ENCODE measurements at places on chromosomes 13 and 19.
A peak's percentile ranks its signal among the peaks of the same experiment; 100 is the strongest.

DNA sequence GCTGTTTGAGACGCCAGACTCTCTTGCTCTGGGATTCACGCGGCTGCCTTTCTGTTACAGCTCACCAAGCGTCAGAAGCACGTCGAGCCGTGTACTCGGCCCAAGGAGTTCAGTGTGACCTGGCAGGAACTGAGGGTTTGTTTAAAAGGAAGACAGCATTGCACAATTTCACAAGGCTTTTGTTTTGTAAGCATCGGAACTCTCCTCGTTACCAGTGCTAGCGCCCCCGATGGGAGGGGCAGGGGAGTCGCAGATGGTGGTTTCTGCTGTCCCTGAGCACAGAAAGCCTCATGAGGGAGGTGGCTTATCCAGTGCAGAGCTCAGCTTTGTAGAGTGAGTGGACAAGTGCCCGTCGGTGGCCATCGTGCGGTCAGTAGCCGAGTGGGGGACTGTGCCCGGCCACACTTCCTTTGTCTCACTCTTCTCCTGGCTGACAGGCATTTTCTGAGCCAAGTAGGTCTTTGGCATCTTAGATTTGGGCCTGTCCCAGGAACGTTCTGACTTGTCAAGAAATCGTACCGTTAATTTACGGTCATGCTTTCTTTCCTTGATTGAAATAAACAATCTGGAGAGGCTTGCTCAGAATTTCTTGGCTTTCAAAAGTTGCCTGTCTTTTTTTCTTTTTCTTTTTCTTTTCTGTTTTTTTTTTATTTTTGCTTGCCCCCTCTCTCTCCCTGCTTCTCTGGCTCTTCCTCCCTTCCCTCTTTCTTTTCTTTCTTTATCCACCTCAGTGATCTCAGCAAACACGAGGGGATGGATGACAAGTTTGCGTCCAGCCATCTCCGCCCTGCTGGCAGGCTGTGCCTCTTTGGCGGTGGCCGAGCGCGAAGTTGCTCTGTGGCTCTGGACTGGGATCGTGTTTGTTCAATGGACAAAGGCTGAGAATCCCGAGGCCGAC is 7.7 kb downstream of the KDM4B start:
- DNase-seq = peak; percentile 97

DNA sequence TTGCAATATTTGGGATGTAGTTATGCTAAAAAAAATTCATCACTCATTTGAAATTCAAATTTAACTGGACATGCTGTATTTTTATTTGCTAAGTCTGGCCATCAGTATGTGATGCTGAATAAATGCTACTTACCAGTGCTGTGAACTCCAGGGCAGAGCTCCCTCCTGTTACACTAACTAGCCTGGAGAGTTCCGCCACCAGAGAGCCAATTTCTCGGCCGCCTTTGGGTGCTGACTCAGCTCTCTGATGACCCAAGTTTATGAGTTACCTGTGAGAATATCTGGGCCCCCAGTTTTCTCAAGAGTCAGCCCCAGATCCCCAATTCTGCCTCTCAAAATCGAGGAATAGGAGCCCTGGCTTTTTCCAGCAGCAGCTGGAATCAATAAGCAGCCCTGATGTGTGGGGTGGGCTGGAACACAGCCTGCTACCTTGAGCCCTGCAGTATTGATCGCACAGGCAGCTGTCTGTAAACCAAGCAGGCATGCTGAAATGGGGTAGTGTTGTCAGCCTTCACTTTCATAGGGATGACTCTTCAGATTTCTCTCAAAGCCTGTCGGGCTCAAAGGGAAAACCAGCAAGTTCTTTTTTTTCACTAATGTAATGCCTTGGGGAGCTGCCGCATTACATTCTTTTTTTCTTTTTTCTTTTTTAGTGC is 113.7 kb downstream of the DNAJC15 start:
- no peak for DNase-seq

GRCh38 chr13:90565985-90566713 is 781.3 kb upstream of the MIR17HG start:
- DNase-seq = no peak

DNA sequence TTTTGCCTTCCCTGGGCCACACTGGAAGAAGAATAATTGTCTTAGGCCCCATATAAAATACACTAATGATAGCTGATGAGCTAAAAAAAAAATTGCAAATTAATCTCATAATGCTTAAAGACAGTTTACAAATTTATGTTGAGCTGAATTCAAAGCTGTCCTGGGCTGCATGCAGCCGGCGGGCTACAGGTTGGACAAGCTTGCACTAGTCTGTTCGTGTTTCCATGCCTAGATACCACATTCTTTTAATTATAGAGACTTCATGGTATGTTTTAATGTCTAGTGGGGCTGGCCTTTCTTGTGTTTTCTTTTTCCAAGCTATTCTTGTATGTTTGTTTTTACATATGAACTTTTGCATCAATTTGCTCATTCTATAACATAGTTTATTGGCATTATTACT is 90.6 kb downstream of the SGCG start:
- DNase-seq = no peak

DNA sequence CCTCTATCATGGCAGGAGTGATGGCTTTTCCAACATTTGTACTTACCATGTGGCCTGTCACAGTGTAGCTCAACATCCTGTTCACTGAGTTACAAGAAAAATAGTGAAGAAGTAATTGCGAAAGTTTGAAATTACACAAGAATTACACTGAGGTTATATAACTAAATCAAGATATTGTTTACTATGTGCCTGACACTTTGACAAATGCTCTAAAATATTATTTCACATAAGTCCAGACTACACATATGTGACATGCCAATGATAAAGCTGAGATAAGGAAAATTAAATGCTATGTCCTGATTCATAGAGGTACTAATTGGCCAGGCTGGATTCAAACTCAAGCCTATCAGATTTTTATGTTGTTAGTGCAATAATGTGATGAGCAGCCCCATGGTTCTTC is 451.7 kb downstream of the PCDH9 start:
- peak; percentile 25 for DNase-seq

DNA sequence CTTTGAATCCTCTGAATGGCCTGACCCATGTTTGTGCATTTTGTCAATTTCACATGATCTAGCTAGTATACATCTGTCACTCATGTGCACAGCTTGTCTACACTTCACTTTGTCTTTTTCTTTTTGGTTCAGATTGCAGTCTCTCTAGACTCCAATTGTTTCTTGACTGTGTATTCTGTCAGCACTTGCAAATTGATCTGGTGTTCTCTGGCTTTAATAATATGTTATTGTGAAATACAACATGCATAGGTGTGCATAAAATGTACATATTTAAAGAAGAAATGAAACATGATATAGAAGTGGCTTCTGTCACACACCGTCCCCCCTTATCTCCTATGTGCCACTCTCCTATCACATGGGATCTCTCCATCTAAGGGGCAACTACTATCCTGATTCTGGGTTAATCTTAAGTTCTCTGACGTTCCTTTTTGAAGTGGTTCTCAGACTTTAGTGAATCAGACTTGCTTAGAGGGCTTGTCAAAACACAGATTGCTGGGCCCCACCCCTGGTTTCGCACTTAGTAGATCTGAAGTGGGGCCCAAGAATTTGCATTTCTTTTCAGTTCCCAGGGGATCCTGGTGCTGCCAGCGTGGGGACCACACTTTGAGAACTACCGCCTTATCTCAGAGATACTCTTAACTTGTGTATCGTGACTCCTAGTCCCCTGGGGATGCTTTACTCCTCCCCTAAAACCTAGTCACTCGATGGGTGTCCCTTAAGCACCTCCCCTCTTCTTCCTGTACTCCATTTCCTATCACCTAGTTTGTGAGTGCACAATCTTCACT is 5.8 kb downstream of the KRTDAP start:
- DNase-seq = no peak

GRCh38 chr19:44792281-44792680 is 14.6 kb downstream of the CBLC start:
- no peak for DNase-seq

DNA sequence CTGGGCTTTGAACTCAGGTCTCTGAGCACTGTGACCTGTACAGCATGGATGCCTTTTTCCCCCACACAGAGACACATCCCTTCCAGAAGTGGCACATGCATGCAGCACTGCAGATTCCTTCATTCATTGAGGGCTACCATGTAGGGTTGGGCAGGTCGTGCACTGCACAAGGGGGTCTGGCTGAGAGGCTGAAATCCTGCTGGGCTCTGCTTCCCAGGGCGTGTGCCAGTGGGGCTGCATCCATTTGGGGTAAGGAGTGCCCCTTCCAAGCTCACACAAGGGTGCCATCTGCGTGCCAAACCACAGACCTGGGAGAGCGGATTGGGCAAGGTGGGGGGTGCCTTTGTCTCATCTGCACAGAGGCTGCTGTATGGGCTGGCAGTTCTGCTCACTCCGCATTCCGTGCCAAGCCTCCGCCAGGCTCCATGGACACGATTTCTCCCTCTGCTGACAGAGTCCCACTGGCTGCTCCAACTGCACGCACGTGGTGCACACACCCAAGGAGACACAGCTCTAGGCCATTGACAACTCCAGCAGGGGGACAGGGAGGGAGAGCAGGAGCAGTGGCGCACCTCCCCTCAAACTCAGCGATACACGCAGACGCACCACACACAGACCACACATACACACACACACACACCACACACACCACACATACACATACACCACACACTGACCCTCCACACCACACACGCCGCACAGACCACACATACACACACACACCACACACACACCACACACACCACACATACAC is 4.5 kb upstream of the SHISA7 start:
- DNase-seq = peak; percentile 96

DNA sequence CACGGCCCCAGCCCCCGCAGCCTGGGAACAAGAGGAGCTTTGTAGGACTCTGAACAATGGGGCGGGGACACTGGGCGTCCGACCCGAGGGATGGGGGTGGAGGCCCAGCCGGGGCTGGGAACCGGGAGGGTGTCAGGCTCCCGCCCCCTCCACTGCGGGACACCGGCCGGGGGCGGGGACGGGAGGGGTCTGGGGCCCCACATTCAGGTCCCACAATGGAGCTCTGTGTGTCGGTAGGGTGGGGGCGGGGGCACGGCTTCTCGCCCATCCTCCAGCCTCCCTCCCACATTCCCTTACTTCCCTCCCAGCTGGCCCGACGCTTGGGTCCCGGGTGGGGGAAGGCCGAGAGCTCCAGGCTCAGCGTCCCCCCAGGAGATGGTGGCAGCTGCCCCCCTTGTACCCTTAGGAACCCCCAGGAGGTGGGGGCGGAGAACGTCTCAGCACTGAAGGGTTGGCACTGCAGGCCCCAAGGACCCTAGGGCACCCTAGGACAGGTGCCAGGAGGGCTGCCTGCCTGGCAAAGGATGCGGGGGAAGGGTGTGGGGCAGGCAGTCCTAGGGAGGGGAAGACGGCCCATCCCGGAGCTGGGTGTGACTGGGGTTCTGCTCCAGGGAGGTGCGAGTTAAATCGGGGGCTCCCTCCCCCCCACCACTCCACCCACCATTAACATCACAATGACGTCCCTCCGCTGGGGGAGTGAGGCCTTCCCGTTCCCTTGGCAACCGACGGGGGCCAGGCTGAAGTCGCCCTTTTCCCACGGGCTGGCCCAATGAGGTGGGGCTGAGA is 5.3 kb downstream of the TTYH1 start:
- DNase-seq = no peak

DNA sequence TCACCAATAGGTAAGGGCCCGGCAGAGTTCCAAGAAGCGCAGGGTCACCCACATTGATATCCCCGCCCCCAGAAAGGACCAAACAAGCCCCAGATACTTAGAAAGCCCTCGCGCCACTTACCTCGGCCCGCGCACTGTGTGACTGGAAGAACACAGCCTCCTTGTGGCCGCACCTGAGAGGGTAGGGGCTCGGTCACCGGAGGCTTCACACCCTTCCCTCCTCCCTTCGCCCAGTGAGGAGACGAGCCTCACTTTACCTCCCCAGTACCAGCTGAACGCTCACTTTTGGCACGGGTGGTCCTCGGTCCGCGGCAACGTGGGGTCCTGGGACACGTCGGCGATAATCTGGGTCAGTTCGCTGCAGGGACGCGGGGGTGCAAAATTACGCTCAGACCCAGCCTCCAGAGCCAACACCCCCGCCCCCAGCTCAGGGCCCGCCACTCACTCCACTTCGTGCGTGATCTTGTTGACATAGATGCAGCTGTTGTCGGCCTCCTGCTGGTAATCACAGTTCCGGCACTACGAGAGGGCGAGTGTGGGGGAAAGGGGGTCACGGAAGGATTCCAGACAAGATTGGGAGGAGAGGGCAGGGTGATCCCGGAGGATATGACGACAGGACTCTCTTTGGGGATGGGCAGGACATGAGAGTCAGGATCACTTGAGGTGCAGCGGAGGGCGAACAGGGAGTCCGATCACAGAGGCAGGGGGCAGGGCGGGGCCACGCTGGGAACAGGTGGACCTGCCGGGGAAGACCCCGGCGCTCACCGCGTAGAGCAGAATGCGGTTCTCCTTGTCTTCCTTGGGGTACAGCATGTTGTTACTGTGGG is 568 bp downstream of the POLR2I start:
- peak; percentile 40 for DNase-seq

DNA sequence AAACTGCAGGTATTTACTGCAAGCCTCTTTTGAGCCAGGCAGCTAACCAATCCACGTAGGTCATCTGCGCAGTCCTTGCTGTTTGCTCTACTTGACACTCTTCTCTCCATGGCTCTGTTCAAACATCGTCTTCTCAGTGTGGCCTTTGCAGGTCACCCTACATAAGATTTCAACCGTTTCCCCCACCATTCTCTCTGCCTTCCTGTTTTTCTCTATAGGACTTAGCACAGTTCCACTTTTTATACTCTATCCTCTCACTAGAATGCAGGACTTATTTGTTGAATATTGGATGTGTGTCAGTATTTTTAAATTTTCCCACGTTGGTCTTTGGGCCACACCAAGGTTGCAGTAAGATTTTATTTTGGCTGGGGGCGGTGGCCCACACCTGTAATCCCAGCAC is 1.7 kb upstream of the FBXW9 start:
- no peak for DNase-seq

DNA sequence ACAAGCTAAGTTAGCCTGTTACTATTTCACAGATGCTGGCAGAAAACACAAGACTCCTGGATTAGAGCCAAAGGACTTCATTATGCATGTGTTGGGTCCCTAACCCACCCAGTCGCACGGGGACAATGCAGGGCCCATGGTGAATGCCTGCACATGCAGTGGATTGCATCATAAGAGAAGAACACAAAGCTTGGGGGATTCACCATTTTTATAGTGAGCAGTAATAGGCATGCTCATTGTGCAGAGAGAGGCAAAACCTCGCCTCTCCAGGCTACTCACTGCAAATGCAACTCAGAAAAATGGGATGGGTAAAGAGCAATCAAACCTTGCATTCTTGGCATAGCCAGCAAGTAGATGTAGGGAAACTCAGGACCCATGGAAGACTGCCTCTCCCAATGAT is 115.8 kb downstream of the DIAPH3 start:
- DNase-seq = peak; percentile 33

DNA sequence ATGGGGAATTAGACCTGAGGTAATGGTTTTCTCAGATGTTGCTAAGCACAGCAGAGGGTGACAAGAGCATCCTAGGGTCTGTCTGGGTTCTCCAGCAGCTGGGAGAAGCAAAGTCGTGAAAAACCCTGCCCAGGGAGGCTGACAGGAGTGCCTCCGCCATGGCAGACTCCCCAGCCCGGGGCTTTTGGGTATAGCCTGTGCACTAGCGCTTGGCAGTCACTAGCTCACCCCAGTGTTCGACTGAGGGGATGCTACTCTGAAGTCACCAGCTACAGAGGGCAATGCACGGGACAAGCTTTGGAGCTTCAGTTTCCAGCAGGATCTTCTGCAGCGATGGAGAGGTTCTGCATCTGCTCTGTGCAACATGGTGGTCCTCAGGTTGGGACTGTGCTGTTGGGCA is 87.5 kb downstream of the ING1 start:
- DNase-seq = no peak

- DNase-seq = no peak
Observed at GRCh38 chr13:52785739-52786138, 46.1 kb upstream of the CNMD start.

GRCh38 chr13:89565476-89566100 is 1781.9 kb upstream of the MIR17HG start:
- DNase-seq = no peak

- peak; percentile 96 for DNase-seq
Observed at GRCh38 chr19:42283188-42284065, 14.4 kb downstream of the CIC start.

All from MCF 10A (cell line).